ENCODE measurements at places on chromosomes 7 and 10. TPM values are rescaled to one million over a fixed set of nuclear protein-coding genes. Genes with fewer than 3 reads are reported as not detected.

- DNase-seq = no peak
These were observed 17.2 kb downstream of the BAMBI start for GRCh38 chr10:28694530-28694929.

DNA sequence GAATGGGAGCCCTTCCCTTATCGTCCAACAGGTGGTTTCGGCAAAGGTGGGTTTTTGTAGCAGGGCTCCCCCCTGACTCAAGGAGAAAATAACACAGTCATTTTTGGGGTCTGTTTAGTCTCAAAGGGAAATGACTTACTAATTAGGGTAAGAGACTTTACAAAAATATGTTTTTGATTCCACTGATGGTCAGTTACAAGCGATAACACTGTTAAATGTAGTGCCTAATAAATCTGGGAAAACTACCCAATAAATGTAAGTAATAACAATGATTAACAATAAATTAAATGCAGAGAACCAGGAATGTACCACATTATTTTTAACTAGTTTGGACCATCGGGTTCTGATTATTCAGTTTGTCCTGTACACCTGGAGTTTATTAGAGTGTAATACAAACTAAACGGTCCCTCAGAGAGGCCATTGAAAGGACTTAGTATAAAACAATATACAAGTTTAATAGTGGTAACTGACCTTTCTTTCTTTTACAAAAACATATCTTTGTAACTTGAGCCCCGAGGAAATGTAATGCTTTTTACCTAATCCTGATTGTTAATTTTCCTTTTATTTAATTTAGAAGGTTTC, 216.2 kb upstream of the HABP2 start:
- no peak for DNase-seq

GRCh38 chr10:69319841-69320316, 41.6 kb downstream of the HK1 start:
- no peak for DNase-seq

DNA sequence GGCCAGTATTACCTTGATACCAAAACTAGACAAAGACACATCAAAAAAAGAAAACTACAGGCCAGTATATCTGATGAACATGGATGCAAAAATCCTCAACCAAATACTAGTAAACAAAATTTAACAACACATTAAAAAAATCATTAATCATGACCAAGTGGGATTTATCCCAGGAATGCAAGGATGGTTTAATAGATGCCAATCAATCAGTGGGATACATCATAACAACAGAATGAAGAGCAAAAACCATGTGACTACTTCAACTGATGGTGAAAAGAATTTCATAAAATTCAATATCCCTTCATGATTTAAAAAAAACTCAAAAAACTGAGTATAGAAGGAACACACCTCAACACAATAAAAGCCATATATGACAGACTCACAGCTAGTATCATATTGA, 25.2 kb upstream of the UBN2 start:
- no peak for DNase-seq

DNA sequence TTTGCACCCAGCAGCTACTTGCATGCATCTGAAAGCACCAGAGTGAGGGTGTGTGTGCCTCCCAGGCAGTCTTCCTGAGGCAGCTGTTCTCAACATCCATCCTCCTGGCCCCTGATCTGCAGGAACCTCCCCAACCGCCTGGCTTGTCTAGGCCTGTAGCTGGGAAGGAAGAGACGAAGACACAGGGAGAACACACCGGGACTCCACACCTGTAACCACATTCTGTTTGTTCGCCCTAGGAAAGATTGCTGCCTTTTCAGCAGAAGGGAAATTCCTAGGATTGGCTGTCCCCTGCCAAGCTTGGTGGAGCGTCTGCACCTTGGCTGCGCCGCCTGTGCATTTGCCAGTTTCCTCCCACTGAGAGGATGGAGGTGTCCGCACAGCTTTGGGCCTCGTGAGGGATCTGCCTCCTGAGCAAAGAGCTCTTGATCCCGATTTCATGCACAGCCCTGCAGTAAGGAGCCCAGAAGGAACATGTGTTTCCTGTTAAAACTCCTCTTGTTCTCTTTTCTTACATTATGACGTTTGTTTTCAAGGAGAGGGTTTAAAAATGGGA, 154.6 kb downstream of the TPST1 start:
- no peak for DNase-seq

GRCh38 chr7:148925836-148926235, 41.7 kb upstream of the EZH2 start:
- DNase-seq = no peak

DNA sequence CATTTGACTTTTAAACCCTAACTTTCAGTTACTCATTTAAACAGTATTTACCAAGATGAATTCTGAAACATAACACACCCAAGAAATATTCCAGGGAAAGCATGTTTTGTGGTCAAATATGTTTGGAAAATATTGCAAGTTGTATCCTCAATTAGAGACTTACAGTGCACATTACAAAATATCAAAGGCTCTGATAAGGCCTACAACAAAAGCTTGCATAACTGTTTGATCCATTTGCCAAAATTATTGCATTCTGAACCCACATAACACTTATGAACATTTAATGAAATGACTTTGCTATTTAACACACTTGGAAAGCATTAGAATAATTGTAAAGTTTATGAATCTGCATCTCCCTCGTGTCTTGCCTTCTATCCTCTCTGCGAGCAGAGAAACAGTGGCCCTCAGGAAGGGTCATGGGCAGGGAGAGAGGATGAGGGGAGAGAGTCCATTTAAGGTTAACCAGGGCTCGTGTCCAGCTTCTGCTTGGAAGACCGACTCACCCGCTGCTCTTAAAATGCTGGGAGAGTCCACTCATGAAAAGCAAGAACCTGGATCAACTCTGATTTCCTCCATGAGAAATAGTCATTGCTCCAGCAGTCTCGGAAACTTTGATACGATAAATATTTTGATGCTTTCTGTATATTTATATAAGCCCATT, 408.2 kb upstream of the ZMIZ1 start:
- no peak for DNase-seq

DNA sequence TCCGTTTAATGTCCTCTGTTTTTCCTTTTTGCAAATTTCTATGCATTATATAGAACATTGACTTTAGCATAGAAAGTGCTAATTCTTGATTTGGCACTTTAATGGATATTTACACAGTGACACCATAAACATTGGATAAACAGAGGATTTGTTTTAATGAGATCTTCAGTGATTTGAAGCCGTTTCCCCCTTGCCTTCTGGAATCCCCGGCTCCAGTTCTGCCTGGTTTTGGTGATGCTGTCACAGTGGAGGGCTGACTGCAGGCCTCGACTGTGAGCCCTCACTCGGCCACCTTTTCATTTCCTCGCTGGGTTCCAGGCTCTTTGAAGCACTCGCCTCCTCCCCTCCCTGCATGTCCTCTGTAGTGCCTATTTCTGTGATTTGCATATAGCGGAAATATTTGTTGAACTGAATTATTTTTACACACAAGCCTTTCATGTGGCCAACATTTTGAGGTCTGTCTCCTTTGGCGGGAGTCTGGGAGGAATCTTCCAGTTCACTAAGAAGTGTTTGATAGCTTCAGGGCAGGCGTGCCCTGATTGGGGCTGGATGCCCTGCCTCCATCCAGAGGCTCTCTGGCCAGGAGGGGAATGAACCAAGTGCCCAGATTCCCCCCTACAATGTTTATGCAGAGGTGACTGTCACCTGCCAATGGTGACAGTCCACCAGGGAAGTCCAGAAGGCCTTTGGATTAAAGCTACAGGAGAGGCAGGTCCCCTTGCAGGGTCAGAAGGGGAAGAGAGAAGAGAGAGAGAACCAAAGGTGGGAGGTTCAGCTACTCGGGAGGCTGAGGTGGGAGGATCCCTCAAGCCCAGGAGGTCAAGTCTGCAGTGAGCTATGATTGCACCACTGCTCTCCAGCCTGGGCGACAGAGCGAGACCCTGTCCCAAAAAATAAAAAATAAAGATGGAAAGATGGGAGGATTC, 67.5 kb downstream of the CUX1 start:
- DNase-seq = no peak

Gene OR2A42
- not detected for total RNA-seq

Gene ELN
- not detected for total RNA-seq

Gene ECHDC3
- 4.2 TPM for total RNA-seq

Gene PLA2G12B
- total RNA-seq = not detected

Gene MBL2
- not detected for total RNA-seq

Gene GPR146
- 0.91 TPM for total RNA-seq

Gene EVX1
- total RNA-seq = 0.07 TPM

Gene PTF1A
- not detected for total RNA-seq

All from activated T-cell treated with anti-CD3 and anti-CD28 coated beads, Interleukin-2, amount 50 U/mL, for 72 hours (primary cell).